Upper lobe of left lung (tissue), 6 donors: ENCODE measurements at places on chromosomes 1 and 21.

GRCh38 chr1:169697755-169698154 is 13.7 kb downstream of the SELL start:
- DNase-seq, result no peak

- no peak for DNase-seq
Measured at GRCh38 chr21:15061279-15061678, 3.5 kb downstream of the NRIP1 start.

- DNase-seq, result no peak
Measured at GRCh38 chr1:115218699-115219098, 119.3 kb downstream of the NGF start.

- no peak for DNase-seq
Measured at GRCh38 chr1:77632216-77632615, 50.2 kb downstream of the ZZZ3 start.

DNA sequence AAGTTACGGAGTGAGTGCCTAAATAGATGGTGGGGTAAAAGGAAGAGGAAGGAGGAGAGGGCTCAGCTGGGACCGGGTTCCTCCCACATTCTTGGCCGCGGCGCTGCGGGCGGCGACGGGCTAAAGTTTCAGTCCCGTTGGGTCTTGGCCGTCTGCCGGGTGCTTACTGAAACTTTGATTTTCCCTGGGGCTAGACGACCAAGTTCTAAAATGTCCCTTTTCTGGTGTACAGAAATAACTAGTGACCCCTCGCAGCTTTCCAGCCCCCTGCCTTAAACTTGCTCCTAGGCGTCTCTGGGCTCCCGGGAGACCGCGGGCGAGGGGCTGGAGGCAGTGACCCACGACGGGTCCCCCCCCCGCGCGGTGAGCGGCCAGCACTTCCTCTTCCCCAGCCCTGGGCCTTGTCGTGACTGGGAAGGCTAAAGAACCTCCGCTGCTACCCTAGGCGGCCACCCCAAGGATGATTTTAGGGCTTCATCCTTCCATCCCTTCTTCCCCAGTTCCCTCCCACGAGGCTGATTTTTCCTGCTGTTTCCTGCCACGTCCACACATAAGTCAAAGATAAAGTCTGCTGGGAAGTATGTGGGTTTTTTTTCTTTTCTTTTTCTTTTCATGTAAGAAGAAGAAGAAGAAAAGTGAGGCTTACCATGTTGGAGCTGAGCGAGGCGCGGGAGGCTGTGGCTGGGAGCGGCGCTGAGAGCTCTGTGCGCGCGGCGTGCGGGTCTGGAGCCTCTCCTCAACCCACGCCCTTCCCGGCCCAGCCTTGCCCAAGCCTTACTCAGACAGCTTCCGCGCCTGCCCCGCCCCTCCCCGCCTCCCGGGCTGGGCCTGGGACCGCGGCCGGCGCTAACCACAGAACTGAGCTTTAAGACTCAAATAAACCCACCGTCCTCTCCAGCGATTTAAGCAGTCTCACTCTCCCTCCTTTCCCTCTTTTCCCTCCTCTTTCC is at the start of gene S100A11:
Gene S100A11 (minus strand): TSS at position 738 of the 950 bp plus-strand sequence. CDS start 89 bp downstream, at position 649.
- peak; percentile 97 for DNase-seq

DNA sequence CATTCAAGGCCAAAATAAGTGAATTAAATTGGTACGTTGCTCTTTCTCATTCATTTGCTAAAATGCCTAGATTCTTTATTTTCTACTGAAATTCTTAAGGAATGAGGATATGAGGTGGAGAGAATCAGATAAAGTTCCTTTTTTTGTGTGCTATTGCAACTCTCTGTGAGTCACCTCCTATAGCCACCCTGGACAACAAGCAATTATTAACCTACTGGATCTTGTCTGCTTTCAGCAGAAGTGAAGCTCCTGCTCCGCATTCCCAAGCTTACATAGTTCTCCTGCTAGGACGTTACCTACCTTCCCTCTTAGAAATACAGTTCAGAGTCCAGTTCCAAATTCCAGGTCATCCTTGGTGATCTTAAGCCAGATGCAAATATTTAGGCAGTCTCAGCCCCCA is 4.8 kb upstream of the KCNJ6 start:
- DNase-seq, result no peak

DNA sequence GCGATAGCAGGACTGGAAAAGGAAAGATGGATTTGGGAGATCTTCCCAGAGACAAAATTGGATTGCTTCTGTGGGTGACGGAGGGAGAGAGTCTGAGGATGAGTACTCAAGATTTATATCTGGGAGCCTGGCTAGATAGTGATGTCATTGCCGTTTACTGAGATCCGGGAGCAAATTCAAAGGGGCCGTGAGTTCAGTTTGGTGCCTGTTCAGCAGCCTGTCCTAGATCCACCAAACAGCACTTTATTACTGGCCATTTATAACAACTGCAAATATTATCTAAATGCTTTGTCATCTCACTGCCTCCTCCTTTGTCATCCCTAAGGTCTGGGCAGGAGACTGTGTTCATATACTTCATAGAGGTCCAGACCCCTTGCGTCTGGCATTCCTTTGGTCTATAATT is 29.2 kb downstream of the MAPKAPK2 start:
- no peak for DNase-seq

- no peak for DNase-seq
Measured at GRCh38 chr21:37993071-37993470, 76.8 kb upstream of the KCNJ6 start.

- no peak for DNase-seq
Measured at GRCh38 chr1:178267646-178268094, 173.8 kb downstream of the RASAL2 start.

DNA sequence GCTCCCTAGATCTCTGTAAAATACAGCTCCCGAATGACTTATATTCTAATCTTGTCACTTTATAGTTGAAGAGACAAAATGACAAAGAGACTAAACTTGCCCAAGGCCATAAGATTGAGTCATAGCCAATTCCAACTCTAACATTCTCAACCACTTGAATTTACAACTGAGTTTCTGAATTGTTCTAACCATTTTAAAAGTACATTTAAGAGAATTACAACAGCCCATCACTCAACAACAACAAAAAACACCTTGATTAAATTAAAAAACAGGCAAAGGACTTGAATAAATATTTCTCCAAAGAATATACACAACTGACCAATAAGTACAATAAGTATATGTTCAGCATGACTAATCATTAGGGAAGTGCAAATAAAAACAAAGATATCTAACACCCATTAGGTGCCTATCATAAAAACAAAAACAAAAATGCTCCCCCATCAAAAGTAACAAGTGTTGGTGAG is 8.7 kb upstream of the ADCY10 start:
- DNase-seq, result no peak

DNA sequence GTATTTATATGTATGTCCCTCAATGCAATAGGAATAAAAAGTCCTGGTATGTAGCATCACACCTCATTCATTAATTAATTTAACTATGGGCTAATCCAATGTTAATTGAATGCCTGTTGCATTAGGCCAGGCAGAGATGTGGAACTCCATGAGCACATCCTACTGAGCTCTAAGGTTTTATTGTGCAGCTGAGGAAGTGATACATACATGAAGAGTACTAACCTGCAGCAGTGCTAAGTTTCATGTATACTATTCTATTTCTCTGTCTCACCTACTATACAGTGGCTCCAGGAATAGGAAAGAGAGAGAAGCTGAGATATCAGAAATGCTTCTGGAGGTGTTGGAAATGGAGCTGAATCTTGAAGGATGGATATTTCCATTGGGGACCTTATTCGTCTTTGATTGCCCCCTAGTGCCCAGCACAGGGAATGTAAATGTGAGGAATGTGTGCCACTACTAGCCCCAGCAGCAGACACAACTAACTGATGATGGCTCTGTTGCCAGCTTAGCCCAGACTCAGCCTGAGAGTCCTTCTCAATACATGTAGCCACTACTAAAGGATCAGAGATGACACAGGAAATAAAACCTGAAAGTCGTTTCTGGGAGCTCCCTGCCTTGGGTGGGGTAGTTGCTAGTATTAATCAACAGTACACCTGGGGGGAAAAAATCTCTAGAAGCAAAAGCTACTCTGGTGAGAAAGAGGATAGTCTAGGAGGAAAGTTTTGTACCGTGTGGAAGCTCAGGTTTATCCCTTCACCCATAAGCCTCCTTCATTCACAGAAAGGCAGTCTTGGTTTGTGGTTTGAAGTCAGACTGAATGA is 173.3 kb upstream of the FOXD3 start:
- no peak for DNase-seq

GRCh38 chr21:42401820-42402251 is 1.9 kb upstream of the UBASH3A start:
- no peak for DNase-seq

- DNase-seq, result no peak
Measured at GRCh38 chr1:158169105-158169504, 11.6 kb upstream of the CD1D start.

DNA sequence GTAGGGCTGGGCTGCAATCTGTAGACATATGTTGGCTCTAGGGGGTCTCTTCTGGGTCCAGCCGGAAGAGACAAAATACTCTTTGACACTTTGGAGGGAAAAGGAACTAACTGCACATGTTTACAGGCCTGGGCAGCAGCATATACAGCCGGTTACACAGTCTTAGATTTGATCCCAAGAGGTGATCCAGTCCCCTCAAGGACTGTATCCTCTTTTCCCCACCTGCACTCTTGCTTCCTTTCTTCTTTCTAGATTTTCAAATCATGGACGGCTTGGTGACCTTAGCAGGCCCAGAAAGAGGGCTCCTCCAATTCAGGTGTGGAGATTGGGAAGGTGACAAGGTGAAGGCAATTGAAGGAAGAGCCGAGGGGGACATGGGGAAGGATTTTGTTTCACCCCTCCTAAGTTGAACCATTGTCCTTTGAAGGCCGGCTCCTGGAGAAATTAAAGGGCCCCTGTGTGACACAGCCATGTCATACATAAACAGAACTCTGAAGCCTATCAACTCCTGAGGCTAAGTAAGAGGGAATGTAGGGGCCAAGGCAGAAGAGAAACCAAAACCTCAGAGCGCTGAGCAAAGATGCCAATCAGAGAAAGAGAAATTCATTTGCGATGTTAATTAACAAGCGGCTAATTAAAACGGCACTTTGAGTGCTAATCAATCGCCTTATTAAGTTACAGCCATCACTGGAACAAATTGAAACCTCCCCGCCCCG is 5.9 kb upstream of the BARHL2 start:
- no peak for DNase-seq

GRCh38 chr1:205983925-205984725 is 19.1 kb downstream of the RAB7B start:
- no peak for DNase-seq

GRCh38 chr1:12078938-12079861 is 16.1 kb downstream of the TNFRSF8 start:
- DNase-seq, result no peak

GRCh38 chr21:41897047-41897669 is 18.0 kb upstream of the PRDM15 start:
- no peak for DNase-seq

GRCh38 chr21:42964546-42965210 is 9.7 kb upstream of the PKNOX1 start:
- DNase-seq, result no peak

GRCh38 chr1:24805534-24806301 is 60.5 kb downstream of the CLIC4 start:
- peak; percentile 70 for DNase-seq
